ENCODE measurements at places on chromosomes 16 and 17.

- DNase-seq: no peak
Observed at GRCh38 chr17:20998571-20999043, 44.2 kb downstream of the USP22 start.

DNA sequence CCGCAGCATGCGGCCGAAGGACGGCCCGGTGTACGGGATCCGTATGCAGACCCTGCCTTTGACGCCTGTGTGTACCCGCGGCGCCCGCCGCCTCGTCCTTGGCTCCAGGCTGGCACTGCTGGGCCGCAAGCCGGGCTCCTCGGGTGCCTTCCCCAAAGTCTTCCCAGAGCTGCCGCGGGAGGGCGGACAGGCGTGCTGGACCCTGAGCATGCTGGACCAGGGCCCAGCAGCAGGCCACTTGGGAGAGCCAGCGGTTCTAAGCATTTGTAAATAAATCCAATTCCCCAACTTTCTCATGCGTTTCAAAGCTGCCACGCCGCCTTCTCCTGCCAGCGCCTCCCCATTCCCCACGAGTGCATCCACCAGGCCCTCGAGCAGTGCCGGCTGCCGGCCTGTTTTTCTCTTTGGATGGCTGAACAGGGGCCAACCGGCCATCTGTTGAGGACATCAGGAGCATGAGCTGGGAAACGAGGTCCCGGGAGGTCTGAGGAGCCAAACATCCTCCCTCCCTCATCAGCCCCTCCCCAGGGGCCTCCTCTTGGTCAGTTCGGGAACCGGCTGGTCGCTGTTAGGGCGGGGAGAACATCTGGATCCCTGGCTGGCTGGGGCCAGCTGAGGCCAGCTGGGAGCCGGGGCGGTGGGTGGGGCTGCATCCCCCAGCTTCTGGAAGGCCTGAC, 20.5 kb upstream of the PABPN1L start:
- peak; percentile 70 for DNase-seq

GRCh38 chr17:59436900-59437299, 105.4 kb downstream of the YPEL2 start:
- no peak for DNase-seq

GRCh38 chr16:12747261-12747660, 56.4 kb downstream of the CPPED1 start:
- DNase-seq: no peak

DNA sequence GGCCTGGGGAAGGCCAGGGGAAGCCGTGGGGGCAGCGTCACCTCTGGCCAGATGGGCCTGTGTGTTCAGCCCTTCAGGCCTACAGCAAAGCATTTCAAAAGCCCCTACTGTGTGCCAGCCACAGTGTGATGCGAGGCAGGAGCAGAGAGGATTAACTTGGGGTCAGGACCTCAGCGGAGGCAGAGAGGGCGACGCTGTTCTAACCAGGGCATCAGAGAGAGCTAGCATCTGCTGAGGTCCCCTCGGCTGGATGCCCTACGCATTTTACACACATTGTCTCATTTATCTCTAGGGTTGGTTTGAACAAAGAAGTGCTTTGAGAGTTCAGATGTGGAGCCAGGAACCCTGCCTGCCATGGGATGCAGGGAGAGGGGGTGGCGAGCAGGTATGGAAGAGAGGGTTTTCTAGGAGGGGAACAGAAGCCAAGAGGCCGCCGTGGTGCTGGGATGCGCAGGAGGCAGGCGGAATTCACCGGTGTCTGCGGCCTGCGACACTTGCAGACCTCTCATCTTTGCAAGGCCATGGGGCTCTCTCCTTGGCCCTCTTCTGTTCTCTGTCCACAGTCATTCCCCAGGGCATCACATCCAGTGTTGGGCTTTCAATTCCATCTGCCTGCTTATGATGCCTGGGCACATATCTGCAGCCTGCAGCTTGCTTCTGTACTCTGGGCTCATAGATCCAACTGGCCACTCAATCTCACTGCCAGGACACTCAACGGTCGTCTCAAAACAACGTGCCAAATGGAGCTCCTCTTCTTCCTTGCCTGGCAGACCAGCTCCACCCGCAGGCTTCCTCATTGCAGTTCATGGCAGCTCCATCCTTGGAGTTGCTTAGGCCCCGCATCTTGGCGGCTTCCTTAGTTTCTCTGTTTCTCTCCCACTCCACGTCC, 8.1 kb upstream of the NKD1 start:
- DNase-seq: no peak

DNA sequence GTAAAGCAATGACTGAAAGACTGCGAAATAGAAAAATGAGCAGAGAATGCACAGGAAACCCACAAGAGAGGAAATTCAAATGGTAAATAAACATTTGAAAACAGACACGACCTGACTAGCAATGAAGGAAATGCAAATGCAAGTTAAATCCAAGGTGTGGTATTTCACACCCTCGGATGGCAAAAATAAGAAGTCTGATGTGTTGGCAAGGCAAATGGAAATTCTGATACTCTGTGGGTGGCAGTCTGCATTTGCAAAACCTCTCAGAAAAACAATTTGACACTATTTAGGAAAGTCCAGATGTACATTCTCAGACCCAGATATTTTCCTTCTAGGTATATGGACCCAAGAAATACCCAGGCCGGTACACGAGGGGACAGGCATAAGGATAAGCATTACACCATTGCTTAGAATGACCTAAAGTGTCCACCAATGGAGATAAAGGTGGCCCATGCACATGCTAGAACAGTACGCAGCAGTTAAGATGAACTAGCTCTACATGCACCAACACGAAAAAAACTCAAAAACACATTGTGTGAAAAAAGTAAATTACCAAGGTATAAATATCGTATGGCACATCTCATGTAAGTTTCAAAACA, 116.7 kb downstream of the GAS7 start:
- DNase-seq: no peak

DNA sequence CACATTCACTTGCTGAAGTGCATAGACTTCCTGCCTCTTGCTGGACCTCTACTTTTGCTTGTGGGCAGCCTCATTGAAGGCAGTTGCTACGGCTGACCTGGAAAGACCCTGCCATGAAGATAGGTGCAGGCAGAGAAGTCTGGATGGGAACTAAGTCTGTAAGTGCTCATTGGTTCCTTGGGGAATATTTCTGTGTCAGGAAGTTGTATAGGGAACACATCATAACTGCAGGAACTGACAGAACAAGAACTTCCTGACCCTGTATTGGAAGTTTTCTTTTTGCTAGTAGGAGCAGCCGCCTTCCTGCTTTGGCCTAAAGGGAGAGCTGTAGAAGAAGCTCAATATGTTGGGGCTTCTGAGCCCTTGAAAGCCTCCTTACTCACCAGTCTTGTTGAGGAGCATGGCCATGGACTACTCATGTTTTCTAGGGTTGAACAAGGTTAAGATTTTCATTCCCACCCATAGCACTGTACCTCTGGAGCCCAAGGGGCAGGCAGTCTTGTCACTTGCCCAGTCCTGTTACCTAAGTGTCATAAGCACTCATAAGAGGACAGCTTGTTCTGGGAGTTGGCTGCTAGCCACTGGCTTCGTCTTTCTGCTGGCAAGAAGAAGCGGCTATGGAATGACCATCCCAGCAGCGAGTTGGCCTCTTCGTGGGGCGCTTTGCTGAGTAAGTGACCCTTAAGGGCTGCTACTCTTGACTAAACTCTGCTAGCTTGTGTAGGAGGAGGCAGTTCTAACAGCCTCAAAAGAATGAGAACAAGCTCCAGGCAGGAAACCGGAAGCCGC, 7.2 kb downstream of the UBFD1 start:
- no peak for DNase-seq

DNA sequence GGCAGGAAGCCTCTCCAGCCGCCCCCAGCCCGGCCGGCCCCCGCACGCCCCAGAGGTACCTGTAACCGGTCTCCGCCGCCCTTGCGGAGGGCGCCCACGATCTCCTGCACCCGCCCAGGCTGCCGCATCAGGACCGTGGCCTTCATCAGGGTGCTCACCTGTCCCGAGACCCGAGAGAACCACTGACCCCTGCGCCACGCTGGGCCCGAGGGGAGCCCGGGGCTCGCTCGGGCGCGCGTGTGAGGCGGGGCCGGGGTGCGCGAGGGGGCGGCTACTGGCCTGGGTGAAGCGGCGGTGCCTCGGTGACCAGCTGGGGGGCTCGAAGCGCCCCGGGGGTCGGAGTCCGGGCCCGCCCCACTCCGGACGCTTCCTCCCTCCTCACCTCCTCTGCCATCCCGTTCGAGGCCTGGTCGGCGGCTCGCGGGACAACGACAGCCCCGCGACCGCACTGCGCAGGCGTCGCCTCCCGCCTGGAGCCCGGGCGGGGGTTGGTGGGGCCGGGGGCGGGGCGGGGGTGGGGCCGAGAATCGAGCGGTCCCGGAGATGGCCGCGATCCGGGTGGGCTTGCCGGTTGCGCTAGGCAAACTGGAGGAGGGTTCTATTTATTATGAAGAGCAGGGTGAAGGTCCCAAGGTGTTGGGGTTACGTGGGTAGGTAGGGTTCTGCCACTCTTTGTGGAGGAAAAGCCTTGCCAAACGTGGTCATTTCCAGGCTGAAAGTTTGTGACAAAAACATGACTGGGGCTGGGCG, at the start of gene NT5C3B:
Gene NT5C3B (minus strand): TSS at position 433 of the 750 bp plus-strand sequence. CDS start 39 bp downstream, at position 394.
- DNase-seq: peak; percentile 71

GRCh38 chr16:72362973-72363372, 191.0 kb upstream of the PMFBP1 start:
- no peak for DNase-seq

DNA sequence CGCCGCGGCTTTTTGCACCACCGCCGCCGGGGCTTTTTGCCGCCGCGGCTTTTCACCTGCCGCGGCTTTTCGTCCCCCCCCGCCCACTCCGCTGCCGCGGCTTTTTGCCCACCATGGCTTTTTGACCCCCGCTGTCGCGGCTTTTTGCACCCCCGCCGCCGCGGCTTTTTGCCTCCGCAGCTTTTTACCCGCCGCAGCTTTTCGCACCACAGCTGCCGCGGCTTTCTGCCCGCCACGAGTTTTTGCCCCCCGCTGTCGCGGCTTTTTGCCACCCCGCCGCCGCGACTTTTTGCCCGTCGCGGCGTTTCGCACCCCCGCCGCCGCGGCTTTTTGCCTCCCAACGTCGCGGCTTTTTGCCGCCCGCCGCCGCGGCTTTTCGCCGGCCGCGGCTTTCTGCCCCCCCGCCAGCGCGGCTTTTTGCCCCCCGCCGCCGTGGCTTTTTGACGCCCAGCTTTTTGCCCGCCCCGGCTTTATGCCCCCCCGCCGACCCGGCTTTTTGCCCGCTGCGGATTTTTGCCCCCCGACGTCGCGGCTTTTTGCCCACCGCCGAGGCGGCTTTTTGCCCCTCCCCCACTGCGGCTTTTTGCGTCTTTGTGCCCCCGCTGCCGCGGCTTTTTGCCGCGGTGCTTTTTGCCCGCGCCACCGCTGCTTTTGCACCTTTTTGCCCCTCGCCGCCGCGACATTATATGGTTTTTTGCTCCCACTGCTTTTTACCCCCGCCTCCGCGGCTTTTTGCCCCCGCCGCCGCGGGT, 1343.6 kb downstream of the TP53TG3F start:
- no peak for DNase-seq

DNA sequence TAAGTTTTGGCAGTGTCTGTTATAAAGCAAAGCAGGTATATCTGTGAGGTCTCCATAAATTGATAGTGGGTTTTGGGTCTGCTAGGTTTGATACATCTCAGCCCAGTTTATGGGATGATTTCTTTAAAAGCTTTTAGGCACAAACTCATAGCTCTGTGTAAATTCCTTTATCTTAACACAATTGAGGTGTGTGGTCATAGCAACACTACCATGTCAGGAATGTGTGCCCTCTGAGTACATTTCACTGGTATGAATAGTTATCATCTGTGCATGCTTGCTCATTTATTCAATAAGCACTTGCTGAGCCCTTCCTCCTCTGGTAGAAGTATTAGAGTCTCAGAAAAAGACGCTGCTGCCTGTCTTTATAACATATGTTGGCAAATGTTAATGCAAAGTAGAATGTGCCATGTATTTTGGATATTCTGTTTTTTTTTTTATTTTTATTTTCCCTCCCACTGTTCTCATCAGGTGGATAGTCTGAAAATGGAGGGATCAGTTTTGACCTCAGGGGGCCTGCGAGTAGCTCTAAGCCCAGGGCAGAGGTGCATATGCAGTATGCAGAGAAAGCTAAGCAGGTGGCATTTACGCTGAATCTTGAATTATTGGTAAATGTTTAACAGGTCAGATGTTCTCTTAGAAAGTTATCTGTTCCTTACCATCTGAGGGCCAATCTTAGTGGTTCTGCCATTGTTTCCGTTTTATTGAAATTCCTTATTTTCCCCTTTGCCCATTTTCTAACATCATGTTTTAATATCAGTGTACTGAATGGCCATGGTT, 90.7 kb downstream of the WNT3 start:
- DNase-seq: no peak

- no peak for DNase-seq
Observed at GRCh38 chr17:43536236-43536992, 9.7 kb downstream of the ETV4 start.

DNA sequence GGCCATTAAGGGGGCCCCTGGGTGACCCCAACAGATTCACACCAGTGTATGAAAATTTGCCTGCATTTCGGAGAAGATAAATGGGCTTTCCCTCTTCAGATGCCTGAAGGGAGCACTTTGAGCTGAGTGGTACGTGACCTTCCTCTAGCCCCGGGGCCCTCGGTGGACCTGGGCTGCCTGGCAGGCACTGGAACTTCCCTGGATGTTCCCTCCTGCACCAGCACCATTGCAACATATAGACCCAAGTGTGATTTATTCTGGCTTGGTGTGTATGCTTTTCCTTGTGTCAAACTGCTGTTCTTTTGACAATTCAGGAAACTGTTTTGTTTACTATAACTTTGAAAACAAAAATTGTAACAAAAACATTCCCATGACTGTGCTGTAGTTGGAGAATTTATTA, 93.8 kb downstream of the TNFRSF13B start:
- DNase-seq: no peak

GRCh38 chr16:57343221-57343620, 15.4 kb upstream of the CCL22 start:
- no peak for DNase-seq

- no peak for DNase-seq
Observed at GRCh38 chr17:72338847-72339790, 218.3 kb downstream of the SOX9 start.

GRCh38 chr16:66377324-66377723, 10.8 kb downstream of the CDH5 start:
- DNase-seq: no peak

- DNase-seq: no peak
Observed at GRCh38 chr17:6160232-6160555, 90.0 kb downstream of the WSCD1 start.

GRCh38 chr16:85967111-85967510, 68.1 kb downstream of the IRF8 start:
- DNase-seq: no peak

GRCh38 chr17:65560628-65561451, 608 bp downstream of the AXIN2 start:
- DNase-seq: peak; percentile 89

Data from mucosa of descending colon (tissue), 3 donors.